ENCODE measurements at places on chromosomes 2 and 18.

DNA sequence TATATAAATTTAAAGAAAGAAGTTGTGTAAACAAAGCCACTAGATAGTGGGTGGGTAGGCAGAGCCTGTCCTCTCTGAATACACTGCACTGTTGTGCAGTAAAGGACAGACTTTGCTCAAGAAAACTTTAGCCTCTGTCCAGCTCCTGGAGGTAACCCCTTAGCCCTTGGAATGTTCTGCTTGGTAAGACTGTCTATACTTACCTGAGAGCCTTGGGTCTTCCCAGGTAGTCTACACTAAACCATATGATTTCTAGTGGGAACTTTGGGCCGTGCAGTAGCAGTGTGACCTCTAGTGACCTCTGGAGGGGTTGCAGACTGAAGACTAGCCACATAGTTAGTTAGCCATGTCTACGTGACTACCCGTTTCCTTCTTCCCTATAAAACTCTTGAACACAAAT lies 678.3 kb upstream of the NRXN1 start:
- DNase-seq, result no peak

DNA sequence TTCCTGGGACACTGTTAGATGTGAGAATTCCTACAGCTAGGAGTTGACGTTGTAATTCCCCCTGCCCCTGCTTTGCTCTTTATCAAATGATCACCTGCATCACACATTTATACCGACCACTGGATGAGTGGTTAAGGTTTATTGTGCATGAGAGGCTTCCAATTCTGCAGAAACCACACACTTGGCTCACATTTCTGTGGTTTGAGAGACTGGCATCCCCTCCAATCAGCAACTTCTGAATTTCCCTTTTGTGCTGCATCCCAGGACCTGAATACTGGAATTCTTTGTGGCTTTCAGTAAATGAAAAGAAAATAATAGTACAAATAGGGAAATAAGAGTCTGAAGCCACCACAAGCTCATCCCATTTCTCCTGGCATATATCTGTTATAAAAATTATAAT lies 628.7 kb upstream of the PIK3C3 start:
- DNase-seq, result no peak

- DNase-seq, result no peak
Observed at GRCh38 chr2:128710729-128711128, 392.1 kb upstream of the HS6ST1 start.

DNA sequence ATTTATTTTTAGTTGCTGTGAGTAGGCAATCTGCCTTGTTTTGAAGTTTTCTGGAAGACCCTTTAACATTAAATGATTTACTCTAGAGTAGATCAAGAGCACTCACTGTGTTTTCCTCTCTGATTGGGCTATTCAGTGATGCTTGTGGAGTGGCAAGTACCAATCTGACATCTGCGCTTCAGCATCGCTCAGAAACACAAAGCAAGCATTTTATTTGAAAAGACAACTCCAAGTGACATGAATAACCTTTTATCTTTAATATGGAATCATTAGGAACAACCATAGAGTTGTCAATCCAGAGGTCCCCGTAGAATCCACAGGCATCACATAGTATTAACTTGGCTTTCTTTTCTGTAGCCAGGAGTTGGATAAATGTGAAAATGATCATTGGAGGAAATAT lies 114.7 kb downstream of the CPS1 start:
- no peak for DNase-seq

DNA sequence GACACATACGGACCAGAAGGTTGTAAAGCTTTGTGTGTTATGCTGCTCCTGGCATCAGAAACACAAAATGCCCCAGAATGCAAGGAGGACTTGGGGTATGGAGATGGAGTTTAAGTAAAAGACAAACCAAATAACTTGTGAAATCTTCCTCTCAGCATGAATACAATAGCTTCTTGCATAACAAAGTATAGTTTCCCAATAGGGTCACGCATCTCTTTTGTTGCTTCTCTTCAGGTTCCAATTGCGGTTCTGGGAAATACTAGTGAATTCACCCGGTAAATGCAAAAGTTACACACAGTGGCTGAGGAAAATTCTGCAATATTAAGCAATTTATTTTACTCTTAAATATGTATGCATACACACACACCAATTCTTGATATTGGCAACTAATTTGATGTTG lies 339.2 kb upstream of the EPHA4 start:
- no peak for DNase-seq

GRCh38 chr2:219765231-219765911 lies 137.9 kb downstream of the SLC4A3 start:
- no peak for DNase-seq

DNA sequence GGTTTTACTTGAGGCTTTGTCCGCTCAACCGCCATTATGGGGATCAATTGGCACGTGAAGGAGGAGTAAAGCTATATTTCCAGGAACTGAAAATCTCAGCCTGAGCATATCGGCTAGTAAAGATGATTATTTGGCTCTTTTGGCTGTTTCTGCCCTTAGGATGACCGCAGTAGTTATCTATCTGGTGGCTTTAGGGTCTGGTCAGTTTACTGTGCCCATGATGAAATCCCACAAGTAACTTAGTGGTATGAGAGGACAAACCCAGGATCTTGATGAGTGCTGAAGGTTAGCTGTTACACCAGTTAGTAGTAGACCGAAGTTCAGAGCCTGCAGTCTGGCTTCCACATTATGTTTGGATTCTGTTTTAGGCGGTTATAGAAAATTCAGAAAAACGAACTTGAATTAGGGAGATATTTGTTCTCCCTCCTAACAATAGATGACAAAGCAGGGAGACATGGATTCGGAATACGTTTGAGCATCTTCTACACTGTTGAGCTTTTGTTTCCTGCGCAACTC lies 1.2 kb downstream of the MAT2A start:
- DNase-seq, result no peak
